Stimulated activated CD4-positive, alpha-beta T cell treated with anti-CD3 and anti-CD28 coated beads, Interleukin-1b, Interleukin-23, amount 100 ng/mL, for 1 hour (primary cell): ENCODE measurements at places on chromosomes 2 and 18.

DNA sequence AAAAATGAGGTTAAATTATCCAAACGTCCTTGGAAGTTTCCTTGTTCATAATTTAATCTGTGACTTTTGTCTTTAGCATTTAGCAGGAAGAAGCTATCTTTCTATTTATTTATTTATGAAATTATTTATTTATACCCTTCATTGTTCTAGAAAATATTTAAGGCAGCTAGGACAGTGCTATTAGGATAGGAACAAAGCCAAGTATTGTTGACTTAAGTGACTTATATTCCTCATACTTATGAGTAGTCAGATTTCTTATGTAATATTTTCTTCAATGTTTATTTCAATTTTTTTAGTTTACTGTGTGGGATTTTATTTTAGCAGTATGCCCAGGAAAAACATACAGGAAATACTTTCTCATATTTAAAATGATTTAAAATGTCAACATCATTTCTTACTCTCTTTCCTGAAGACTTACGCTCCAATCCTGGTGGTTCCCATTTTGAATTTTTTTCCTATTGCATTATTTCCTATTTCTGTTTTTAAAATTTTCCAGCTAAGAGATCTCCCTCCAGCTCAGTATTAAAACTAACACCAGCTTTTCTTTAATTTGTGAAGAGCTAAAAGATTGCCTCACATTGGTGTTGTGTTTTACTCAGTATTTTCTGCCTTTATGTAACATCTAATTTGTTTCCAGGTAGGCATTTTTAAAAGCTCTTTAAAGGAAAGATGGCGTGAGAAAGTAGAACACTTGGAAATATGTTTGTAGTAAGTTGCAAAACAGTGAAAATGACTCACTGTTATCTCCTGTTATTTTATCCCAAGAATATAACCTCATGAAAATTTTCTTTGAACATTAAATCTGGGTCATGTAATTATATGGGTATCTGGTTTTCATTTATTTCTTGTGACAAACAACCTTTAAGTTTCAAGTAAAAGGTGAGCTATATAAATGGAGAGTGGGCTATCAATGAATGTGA lies 32.2 kb downstream of the MAPRE2 start:
- DNase-seq: no peak

- no peak for DNase-seq
These were observed 105.0 kb downstream of the HAUS1 start for GRCh38 chr18:46209161-46209560.

GRCh38 chr18:74023220-74023619 lies 124.4 kb downstream of the FBXO15 start:
- DNase-seq: no peak

GRCh38 chr2:6148882-6149281 lies 456.7 kb downstream of the SOX11 start:
- DNase-seq: no peak

DNA sequence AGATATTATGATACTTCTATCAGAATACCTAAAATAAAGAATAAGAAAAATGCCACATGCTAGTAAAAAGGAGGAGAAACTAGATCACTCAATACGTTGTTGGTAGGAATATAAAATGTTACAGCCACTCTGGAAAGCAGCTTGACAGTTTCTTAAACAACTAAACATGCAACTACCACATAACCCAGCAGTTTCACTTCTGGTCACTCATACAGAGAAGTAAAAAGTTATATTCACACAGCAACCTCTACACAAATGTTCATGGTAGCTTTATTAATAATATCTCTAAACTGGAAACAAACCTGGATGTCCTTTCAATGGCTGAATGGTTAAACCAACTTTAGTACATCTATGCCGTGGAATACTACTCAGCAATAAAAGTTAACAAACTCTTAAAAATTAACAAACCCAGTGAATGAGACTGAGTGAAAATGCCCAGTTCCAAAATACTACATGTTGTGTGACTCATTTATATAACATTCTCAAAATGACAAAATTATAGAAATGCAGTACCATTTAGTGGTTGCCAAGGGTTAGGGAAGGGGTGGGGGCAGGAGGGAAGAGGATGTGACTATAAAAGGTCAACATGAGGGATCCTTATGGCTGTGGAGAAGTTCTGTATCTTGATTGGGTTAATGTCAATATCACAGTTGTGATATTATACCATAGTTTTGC lies 124.1 kb downstream of the MMADHC start:
- no peak for DNase-seq

DNA sequence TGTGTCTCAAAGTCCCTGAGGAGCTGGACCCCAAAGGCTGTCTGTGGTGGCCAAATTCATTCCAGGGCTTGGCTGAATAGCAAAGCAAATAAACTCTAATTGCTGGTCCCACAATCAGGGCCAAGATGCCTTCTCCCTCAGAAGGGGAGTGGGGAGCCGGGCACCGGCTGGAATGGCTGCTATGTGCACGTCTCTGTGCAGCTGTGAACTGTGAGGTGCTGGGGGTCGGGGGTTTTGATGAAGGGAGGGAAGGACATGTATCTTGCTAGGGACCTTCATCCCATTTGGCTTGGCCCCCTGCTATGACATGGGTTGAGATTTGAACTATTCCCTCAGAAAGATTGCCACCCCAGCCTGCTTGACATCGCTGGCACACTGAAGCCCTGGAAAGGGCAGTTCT lies 60.4 kb downstream of the CIB4 start:
- DNase-seq: no peak

- DNase-seq: no peak
These were observed 27.7 kb upstream of the CHMP1B start for GRCh38 chr18:11823545-11823944.

GRCh38 chr18:9069601-9070000 lies 32.9 kb upstream of the NDUFV2 start:
- DNase-seq: no peak
